Cardiac ventricle fibroblast (primary cell): ENCODE measurements at places on chromosomes 11 and 22. TPM values are rescaled to one million over a fixed set of nuclear protein-coding genes. Genes with fewer than 3 reads are reported as not detected.

The OR52A1 gene
- not detected in 2 replicates for total RNA-seq

The HEPACAM gene
- not detected in 2 replicates for total RNA-seq

The TP53AIP1 gene
- total RNA-seq = not detected in 2 replicates

The SLC16A8 gene
- total RNA-seq = 0.34 and 0.62 TPM in 2 replicates

The DGCR6L gene
- 67.4 and 73.9 TPM in 2 replicates for total RNA-seq

The RIMBP3B gene
- not detected in 2 replicates for total RNA-seq

The OR52E4 gene
- not detected in 2 replicates for total RNA-seq

The ATP6V1E1 gene
- total RNA-seq = 85.6 and 90.1 TPM in 2 replicates

The SMIM35 gene
- not detected in 2 replicates for total RNA-seq

The TRABD gene
- 19.4 and 22.1 TPM in 2 replicates for total RNA-seq

The NCAPH2 gene
- total RNA-seq = 17.7 and 20.5 TPM in 2 replicates

The LRRC55 gene
- total RNA-seq = not detected in 2 replicates

The BACE1 gene
- 44.4 and 53.9 TPM in 2 replicates for total RNA-seq

The TXN2 gene
- 65.1 and 69.6 TPM in 2 replicates for total RNA-seq

The MYO7A gene
- total RNA-seq = 0.24 and 0.56 TPM in 2 replicates

The KRTAP5-1 gene
- total RNA-seq = not detected in 2 replicates

The UCP3 gene
- 0.50 TPM in 1 of 2 replicates, not detected in the other for total RNA-seq

The OR6T1 gene
- total RNA-seq = not detected in 2 replicates

The DERL3 gene
- 0.06 TPM in 1 of 2 replicates, not detected in the other for total RNA-seq

The GP1BB gene
- total RNA-seq = 2.5 and 4.2 TPM in 2 replicates

The PANX2 gene
- 2.6 and 2.7 TPM in 2 replicates for total RNA-seq

The HEPN1 gene
- not detected in 2 replicates for total RNA-seq

The UPK2 gene
- not detected in 2 replicates for total RNA-seq
